ENCODE measurements at places on chromosomes 16 and 17.

DNA sequence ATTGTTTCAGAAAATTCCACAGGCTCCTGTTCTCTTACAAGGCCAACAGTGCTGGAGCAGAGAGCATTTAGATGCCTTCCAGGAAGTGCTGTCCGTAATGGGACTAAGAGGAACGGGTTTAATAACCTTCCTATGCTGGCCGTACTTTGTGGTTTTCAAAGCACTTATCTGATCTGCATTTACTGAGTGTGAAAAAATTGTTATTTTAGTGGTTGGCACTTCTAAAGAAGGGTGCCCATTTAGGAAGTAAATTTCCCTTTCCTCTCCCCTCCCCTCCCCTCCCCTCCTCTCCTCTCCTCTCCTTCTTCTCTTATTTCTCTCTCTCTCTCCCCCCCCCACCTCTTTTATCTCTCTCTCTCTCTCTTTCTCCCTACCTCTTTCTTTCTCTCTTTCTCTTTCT lies 72.0 kb upstream of the DNAJA2 start:
- no peak for DNase-seq

- no peak for DNase-seq
Measured at GRCh38 chr17:71176331-71176730, 944.5 kb upstream of the SOX9 start.

DNA sequence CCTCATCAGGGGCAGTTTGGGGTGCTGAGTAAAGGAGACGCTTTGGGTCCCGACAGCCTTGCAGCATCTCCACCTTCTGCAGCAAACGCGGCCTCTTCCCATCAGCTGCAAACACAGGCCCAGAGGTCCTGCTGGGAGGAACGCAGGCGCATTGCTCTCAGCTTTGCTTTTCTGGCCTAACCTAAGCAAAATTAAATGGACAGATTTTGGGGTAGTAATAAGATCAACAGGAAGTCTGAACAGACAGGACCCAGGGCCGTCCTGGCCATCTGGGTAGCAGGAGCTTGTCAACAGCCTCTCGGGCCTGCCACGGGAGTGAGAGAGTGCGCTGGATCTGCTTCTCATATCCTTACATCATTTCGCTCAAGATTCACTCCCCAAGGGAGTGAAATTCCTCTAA lies 7.2 kb downstream of the NUBP1 start:
- no peak for DNase-seq

- DNase-seq: no peak
Measured at GRCh38 chr16:82636485-82636884, 9.7 kb downstream of the CDH13 start.

DNA sequence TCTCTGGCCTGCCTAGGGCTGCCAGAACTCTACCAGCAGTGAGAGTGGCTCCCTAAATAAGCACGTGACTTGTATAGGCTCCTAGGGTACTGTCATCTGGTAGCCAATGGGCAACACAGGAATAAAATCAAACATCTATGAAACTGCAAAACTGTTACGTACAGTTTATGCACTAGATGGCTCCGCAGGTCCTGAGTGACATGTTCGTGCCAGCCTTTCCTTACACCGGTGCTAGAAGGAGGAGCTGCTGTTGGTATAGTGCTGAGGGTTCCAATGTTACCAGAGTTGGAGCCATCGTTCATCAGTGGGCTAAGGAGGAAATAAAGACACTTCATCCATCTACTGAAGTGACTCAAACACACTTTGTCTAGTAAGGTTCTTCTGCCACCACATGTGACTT lies 63.2 kb upstream of the TRAP1 start:
- DNase-seq: no peak

GRCh38 chr17:68843522-68843921 lies 111.7 kb downstream of the ABCA8 start:
- no peak for DNase-seq

GRCh38 chr16:75695708-75696107 lies 5.6 kb downstream of the DUXB start:
- DNase-seq: no peak

- no peak for DNase-seq
Measured at GRCh38 chr16:83403761-83404160, 404.0 kb upstream of the HSBP1 start.

- DNase-seq: no peak
Measured at GRCh38 chr16:77679901-77680300, 42.4 kb upstream of the NUDT7 start.

DNA sequence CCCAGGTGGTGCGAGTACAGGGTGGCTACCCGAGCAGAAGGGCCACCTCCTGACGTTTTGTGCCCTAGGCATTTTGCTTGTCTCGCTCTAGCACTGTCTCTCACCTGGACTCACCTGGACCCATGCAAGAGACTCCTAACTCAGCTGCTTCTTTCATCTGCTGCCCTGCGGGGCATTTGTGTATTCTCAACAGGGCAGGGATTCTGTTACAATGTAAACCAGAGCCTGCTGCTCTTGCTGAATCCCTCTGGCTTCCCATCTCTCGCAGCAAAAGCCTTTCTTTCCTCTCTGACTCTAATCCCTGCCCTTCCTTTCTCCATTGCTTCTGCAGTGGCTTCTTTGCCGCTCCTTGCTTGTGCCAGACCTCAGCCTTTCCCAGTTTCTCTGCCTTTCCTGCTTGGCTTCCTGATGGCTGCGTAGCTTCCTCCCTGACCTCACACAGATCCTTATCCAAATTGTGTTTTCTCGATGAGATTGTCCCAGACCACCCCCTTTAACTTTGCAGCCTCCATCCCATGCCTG lies 10.2 kb downstream of the ARSG start:
- DNase-seq: no peak

DNA sequence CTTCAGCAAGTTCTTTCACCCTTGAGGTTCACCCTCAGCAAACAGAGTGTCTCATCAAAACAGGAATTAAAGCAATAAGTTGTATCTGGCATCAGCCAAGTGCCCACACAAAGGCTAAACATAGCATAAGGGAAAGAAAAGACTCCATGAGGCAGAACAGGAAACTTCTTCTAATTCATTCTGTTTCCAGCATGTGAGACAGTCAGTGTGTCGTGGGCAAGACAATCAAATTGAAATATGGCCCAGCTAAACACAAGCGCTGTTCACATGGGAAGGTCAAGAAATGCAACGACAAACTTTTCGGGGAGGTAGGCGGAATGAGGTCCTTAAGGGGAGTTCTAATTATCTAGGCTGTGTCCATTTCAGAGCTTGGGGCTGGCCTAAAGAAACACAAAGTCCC lies 393.4 kb downstream of the HAPSTR1 start:
- DNase-seq: no peak

DNA sequence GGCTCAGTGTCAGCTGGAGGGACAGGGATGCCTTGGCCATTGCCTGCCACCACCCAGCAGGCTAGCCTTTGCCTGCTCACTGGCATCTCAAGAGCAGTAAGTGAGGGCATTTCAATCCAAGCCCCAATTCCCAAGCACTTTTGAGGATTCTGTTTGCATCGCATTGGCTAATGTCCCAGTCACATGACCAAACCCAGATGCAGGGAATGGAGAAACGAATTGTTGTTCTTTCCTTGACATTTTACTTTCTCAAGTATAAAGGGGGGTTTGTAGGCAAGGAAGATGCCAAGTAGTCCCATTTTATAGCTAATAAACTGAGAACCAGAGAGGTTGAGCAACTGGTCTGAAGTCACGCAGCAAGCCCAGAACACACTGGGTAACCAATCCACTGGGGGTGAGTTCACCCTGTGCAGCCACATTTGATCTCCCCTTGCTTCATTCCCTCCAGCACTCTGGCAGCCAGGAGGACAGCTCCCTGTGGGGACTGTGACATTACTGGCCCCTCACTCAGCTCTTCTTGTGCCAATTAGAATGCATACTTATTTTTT lies 193.8 kb upstream of the CACNG3 start:
- DNase-seq: no peak

DNA sequence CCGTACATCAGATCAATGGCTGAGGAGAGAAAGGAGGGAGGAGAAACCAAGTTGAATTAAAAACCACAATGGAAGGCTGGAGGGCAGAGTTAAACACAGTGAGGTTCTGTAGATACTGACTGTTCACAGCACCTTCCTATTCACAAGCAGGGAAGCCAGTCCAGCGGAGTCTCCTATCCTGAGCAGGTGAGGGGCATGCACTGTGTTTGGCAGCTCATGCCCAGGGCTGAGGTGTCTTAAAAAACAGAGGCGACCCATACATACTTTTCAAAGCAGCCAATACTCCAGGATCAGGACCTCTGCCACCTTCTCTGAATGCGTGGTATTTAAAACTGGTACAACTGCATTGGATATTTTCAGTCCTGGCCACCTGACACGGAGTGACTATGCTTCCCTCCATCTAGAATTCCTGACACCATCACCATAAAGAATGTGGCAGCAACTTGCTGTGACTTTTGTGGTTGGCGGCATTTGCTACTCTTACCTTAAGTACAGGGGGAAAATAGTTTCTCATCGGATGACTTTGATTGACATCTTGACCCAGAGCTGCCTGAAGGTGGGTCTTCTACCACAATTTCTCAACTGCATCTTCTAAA lies 21.5 kb downstream of the USP22 start:
- DNase-seq: no peak

DNA sequence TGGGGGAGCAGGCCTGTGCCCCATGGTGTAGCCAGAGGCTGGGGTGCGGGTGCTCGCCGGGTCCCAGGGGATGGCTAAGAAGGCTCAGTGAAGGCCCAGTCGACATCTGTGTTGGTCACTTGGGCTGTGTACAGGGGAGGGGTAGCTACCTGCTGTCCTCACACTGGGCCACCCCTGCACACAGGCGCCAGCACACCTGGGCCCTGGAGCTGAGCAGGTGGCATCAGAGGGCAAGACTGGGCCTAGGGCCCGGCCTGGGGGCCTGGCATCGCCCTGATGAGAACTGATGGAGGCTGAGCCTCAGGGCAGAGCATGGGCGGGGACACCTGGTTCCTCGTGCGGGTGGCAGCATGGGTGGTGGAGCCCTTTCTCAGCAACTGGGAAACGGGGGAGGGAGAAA lies 870 bp upstream of the CTRB2 start:
- no peak for DNase-seq

- DNase-seq: no peak
Measured at GRCh38 chr17:35645923-35646322, 58.8 kb downstream of the AP2B1 start.

DNA sequence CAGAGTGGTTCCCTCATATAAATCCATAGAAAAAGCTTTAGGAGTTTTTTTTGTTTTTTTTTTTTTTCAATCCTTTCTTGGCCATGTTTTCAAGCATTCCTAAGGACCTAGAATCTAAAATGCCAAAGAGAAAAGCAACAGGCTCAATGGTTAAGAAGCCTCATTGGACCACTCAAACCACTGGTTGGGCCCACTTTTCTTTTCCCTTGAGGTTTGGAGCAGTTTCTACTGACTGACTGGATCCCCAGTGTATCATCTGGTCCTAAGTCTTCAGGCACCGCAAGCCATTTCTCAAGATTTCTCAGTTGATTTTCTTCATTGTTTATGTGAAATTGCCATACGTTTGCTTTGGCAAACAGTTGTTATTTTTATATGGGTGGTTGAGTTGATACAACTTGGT lies 14.4 kb downstream of the METTL9 start:
- DNase-seq: no peak

GRCh38 chr17:6521586-6521985 lies 34.8 kb downstream of the PITPNM3 start:
- no peak for DNase-seq

GRCh38 chr17:42804918-42805367 lies 6.3 kb downstream of the CNTD1 start:
- no peak for DNase-seq

DNA sequence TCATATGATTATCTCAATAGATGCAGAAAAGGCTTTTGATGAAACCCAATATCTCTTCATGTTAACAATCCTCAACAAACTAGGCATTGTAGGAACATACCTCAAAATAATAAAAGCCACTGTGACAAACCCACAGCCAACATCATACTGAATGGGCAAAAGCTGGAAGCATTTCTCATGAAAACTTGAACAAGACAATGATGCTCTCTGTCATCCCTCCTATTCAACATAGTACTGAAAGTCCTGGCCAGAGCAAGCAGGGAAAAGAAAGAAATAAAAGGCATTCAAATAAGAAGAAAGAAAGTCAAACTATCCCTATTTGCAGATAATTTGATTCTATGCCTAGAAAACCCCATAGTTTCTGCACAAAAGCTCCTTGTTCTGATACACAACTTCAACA lies 999.2 kb upstream of the GOT2 start:
- no peak for DNase-seq

DNA sequence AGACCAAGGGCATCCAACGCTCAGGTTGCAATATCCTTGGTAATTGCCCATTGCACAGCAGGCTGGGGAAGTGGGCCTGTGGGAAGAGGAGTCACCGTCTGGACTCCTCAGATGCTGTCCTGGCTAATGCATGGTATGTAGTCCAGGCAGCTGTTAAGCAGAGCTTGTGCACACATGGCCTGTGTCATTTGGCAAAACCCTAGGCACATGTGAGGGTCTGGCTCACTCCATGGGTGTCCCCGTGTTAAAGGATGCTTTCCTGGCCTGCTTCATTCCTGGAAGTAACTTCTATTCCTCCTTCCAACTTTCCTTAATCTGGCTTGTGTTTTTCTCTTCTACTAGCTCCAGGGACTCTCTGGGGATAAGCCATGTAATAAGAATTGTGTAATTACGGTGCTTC lies 378.0 kb upstream of the CA10 start:
- no peak for DNase-seq

- DNase-seq: no peak
Measured at GRCh38 chr17:74758848-74759168, 10.4 kb downstream of the NHERF1 start.

DNA sequence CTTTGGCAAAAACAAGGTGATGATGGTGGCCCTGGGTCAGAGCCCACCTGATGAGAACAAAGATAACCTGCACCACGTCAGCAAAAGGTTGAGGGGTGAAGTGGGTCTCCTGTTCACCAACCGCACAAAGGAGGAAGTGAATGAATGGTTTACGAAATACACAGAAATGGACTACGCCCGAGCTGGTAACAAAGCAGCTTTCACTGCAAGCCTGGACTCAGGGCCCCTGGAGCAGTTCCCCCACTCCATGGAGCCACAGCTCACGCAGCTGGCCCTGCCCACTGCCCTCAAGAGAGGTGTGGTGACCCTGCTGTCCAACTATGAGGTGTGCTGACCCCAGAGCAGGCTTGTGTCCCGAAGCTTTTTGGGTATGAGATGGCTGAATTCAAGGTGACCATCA lies 29.7 kb upstream of the DLX4 start:
- DNase-seq: no peak

GRCh38 chr16:529012-529575 lies 1.6 kb downstream of the CAPN15 start:
- DNase-seq: peak; percentile 29

- no peak for DNase-seq
Measured at GRCh38 chr17:17236295-17237025, 508 bp downstream of the FLCN start.

GRCh38 chr16:66427871-66428681 lies 981 bp downstream of the BEAN1 start:
- no peak for DNase-seq

- no peak for DNase-seq
Measured at GRCh38 chr17:57785022-57785421, 39.9 kb upstream of the CCDC182 start.

Data from stimulated activated naive CD8-positive, alpha-beta T cell treated with anti-CD3 and anti-CD28 coated beads, Interleukin-15, amount 100 ng/mL, for 72 hours (primary cell).